ENCODE measurements at places on chromosomes 2 and 18. TPM values are rescaled to one million over a fixed set of nuclear protein-coding genes. Genes with fewer than 3 reads are reported as not detected.

DNA sequence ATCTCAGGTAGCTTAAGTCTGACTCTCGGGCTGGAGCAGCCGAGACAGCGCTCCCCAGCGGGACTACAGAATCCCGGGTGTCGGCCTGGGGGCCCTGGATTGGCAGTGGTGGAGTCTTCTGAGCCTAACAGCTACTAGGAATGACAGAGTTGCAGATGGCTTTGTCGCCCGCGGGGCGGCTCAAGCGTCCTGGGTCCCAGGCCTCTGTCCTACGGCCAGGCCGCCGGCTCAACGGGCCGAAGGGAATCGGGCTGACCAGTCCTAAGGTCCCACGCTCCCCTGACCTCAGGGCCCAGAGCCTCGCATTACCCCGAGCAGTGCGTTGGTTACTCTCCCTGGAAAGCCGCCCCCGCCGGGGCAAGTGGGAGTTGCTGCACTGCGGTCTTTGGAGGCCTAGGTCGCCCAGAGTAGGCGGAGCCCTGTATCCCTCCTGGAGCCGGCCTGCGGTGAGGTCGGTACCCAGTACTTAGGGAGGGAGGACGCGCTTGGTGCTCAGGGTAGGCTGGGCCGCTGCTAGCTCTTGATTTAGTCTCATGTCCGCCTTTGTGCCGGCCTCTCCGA is 8.8 kb downstream of the SIX2 start:
- DNase-seq, result no peak

GRCh38 chr2:747762-748351 is 70.7 kb upstream of the TMEM18 start:
- DNase-seq, result no peak

DNA sequence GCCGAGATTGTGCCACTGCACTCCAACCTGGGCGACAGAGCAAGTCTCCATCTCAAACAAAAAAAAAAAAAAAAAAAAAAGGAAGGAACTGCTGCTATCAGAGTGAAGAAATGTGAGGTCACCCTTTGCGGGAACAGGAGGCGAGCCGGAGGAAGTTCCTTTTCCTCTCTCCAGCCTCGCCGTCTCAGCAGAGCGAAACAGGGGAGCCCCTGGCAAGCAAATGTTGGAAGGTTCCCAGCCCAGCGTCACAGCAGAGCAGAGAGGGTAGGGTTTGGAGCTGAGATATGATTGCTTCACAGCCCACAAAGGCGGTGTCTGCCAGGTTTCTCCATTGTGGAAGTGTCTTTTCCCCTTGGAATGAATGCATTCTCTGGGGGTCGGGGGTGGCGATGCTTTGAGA is 28.5 kb downstream of the SLC20A1 start:
- no peak for DNase-seq

DNA sequence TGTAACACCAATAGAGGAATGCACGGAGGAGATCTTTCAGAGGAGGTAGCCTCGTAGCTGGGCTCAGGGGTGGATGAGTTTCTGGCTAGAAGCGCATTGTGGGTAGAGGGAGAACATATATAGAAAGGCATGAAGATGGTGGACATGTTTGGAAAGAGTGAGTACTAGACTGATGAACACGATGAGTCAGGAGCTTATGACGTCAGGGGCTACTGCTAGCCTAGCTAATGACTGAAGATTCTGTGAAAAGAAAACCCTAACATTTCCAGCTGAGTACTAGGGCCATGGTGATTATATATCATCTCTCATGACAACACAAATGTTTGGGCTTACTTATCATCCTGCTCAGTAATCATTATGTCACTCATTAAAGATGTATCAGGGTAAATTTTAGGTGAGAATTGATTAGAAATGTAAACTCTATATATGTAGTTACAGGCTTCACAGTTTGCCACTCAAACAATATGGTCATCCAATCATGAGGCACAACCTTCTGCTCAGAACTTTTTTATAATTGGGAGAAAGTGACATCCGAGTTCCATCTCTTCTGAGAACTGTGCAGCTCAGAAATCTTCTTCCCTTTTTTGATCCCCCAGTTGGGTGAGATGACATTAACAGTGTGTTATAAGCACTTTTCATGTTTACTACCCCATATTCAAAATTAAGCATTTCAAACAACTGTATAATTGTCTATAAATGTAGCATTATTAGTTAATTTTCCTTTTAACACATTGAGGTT is 22.2 kb upstream of the IL1RN start:
- DNase-seq, result no peak

- no peak for DNase-seq
Observed at GRCh38 chr2:224208007-224208406, 168.9 kb upstream of the SERPINE2 start.

DNA sequence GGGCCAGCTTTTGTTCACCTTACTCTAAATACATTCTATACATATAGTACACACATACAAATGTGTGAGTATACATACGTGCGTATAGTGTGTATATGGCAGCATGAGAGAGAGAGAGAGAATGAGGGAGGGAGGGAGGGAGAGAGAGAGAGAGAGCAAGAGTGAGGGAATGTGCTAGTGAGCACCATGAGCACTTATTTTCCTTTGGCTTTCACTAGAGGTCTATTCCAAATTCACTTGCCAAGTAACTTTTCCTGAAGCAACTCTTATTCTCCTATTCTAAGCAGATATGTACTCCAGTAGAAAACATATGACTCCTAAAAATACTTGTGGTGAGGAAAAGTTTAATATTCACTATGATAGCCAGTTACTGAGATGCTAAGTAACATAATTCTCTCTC is 85.7 kb downstream of the COBLL1 start:
- no peak for DNase-seq

CNGA3 gene
- total RNA-seq, result not detected

GPC1 gene
- 5.5 TPM for total RNA-seq

Data from activated naive CD4-positive, alpha-beta T cell treated with anti-CD3 and anti-CD28 coated beads, Interleukin-2, amount 50 U/mL, for 72 hours (primary cell).